ENCODE measurements at places on chromosomes 12 and 14.

- DNase-seq: no peak
These were observed 19.4 kb downstream of the GPR19 start for GRCh38 chr12:12676605-12677004.

- DNase-seq: no peak
These were observed 44.3 kb downstream of the TEAD4 start for GRCh38 chr12:3003357-3003992.

- DNase-seq: no peak
These were observed 107.7 kb upstream of the LRFN5 start for GRCh38 chr14:41498959-41499358.

- no peak for DNase-seq
These were observed 359.6 kb downstream of the BMP4 start for GRCh38 chr14:53596853-53597525.

DNA sequence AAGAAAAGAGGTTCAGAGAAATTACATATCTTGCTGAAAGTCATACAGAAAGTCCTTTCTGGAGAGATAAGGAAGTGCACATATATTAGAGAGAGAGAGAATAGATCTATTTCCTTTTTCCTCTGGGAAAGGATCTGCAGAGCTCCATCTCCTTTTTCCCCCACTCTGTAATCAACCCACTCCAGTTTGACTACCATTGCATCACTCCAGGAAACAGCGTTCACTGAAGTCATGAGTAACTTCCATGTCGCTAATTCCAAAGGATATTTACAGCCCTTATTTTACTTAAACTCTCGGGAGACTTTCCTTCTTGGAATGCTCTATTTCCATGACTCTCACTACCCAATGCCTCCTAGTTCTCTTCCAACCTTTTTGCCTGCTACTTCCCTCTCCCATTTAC is 72.5 kb upstream of the PARP11 start:
- no peak for DNase-seq
